ENCODE measurements at places on chromosomes 2 and 18.

GRCh38 chr2:177666408-177666807 is 273.8 kb downstream of the AGPS start:
- DNase-seq: no peak

DNA sequence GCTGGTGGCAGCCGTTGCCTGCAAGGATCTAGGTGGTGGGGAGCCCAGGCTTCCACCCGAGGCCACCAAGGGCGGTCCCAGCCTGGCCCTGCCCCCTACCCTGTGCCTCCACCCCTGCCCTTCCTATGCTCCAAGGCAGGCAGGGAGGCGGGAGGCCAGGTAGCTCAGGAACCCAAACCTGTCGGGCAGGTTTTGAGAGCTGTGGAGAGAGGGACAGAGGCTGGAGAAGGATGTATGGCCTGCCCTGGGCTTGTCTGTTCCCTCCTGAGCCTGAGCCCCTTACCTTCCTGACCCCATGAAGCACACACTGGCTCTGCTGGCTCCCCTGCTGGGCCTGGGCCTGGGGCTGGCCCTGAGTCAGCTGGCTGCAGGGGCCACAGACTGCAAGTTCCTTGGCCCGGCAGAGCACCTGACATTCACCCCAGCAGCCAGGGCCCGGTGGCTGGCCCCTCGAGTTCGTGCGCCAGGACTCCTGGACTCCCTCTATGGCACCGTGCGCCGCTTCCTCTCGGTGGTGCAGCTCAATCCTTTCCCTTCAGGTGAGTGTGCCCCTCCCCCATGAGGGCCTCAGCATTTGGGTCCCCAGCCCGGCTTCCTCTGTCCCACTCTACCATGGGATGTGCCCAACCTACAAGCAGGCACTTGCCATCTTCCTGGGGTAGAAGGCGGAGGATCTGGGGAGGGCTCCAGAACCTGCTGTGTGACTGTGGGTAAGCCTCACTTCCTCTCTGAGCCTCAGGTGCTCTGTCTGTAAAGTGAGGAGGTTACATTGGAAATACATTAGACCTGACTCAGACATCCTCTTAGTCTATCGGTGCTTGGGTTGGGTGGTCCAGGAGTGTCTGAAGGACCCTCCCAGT is at the start of gene PROM2:
TSS of gene PROM2 (plus strand) at position 159 of the 860 bp plus-strand sequence. CDS start at position 296, 137 bp downstream.
- DNase-seq: no peak

GRCh38 chr2:49037197-49037596 is 117.1 kb downstream of the FSHR start:
- no peak for DNase-seq

DNA sequence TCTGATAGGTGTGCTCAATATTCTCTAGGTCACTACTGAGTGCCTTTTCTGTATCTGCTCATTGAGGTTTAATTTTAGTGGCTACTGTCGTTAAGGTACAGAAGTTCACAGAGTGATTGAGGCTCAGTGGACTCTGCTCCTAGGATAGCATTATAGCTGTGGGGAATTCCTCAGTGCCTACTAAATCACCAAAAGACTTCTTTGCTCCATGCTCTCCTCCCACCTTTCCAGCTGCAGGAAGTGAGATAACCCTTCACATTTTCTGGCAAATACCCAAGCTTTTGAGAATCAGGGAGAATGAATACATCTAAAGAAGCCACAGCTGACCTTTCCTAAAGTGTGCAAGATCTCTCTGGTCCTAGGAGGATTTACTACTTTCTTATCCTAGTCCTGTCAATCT is 95.2 kb upstream of the FSIP2 start:
- DNase-seq: peak; percentile 17

DNA sequence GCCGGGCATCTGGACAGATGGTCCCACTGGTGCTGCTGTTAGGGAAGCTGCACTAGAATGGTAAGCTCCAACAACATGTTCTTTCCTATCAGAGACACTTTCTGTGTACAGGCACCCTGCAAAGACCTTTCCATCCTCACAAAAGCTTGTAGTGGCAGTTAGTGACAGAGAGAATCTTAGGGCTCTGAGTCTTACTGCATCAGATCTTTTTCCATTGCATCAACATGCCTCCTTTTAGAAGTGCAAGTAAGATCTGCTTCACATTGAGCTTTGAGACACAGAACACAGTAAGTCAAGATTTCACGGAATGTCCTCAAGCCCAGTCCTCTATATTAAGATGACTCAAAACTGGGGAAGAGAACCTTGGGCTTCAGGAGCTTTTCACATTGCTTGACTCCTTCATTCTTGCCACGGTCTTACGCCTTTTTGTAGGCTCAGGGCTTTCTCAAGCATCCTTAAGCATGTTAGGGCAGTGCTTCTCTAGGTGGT is 52.6 kb downstream of the ARL4C start:
- no peak for DNase-seq

GRCh38 chr2:107412209-107412904 is 414.3 kb upstream of the RGPD4 start:
- DNase-seq: no peak

DNA sequence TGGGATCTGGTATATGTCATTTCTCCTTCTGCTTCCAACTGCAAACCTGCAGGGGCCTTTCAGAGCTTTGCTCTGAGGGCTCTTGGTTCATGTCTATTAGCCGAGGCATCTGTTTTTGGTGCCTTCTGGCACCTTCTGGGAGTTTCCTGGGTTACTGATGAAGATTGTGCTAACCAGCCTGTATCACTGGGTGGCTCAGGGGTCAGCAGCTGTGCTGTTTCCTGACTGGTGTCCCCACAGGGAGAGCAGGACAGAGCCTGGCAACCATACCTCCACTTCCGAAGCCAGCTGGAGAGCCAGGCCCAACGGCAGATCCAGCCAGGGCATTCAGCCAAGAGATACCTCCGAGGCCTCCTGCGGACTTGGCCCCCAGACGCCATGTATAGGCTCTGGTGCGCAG is 17.5 kb downstream of the KIAA2012 start:
- no peak for DNase-seq

GRCh38 chr2:239114616-239115265 is 266.9 kb downstream of the TWIST2 start:
- DNase-seq: peak; percentile 38

DNA sequence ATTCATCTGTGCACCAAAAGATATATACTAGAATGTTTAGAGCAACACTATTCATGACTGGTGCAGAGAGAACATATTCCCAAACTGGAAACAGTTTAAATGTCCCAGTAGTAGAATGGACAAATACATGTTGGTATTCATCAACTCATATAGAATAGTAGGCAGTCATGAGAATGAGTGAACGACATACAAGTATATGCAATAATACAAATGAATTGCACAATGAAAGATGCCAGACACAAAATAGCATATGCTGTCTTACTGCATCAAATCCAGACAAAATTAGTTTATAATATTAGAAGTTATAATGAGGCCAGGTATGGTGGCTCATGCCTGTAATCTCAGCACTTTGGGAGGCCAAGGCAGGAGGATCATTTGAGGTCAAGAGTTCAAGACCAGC is 8.3 kb upstream of the PRKAG3 start:
- DNase-seq: no peak

- DNase-seq: no peak
Measured at GRCh38 chr18:44117821-44118220, 562.9 kb upstream of the SETBP1 start.

GRCh38 chr2:222656526-222657446 is 894 bp upstream of the FARSB start:
- no peak for DNase-seq

DNA sequence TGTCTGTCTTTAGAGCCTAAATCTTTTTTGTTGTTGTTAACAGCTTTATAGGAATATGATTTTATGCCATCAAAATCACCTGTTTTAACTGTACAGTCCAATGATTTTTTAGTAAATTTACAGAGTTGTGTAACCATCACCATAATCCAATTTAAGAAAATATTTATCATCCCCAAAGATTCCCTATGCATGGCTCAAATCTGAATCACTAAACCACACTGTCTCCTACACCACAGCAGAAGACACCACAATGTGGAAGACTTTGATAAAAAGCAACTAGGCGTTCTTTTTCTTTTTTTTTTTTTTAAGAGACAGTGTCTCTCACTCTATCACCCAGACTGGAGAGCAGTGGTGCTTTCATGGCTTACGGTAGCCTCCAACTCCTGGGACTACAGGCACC is 99.6 kb downstream of the TXNL1 start:
- no peak for DNase-seq

DNA sequence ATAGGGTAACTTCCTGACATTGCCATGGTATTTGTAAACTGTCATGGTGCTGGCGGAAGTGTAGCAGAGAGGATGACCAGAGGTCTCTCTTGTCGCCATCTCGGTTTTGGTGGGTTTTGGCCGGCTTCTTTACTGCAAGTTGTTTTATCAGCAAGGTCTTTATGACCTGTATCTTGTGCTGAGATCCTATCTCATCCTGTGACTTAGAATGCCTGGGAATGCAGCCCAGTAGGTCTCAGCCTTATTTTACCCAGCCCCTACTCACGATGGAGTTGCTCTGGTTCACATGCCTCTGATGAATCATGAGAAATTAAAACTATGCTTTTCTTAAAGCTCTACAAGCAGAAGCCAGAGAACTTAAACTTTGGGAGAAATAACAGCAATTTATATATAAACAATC is 12.7 kb upstream of the NFU1 start:
- DNase-seq: no peak

DNA sequence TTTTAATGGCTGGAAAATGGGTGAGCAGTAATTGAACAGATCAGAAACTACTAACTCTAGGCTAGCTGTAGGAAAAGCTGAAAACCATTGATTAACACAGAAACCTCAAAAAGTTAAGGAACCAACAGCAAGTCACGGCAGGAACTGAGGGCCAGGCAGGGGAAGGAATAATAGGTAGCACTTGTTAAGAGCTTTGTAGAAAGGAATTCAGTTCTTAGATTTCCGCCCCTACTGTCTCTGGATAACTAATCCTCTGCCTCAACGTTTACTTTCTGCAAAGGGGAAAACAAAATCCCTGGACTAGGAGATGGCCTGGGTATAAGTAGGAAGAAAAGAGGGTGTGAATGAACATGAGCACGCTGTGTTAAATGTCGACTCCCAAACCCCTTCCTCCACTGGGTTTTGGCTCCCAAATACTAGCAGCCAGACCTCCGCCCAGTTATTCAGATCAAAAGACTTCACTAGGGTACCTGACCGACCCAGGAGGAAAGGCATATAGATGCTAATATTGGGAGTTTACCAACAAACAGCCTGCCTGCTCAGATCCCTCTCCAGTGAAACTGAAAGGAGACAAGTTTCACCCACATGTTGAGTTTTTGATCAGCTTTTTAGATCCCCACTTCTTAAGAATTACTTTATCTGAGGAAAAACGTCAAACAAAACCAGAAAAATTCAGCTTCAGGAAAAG is 12.4 kb downstream of the SMAD2 start:
- no peak for DNase-seq

DNA sequence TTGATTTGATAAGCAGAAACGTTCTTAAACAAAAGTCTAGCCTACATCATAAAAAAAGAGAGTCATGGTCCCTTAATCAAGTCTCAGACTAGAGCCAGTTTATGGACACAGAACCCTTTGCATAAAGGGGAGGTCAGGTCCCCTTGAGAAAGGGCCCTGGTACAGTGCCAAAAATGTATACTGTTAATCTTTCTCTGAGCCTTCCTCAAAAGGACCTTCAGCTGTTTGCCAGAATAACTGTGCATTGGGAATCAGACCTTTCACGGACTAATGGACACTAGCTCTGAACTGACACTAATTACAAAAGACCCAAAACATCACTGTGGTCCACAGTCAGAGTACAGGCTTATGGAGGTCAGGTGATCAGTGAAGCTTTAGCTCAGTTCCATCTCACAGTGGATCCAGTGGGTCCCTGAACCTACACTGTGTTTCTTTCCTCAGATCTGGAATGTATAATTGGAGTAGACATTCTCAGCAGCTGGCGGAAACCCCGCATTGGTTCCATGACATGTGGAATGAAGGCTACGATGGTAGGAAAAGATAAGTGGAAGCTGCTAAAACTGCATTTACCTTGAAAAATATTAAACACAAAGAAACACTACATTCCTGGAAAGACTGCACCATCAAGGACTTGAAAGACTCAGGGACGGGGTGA is 151.4 kb downstream of the TMEFF2 start:
- DNase-seq: no peak

DNA sequence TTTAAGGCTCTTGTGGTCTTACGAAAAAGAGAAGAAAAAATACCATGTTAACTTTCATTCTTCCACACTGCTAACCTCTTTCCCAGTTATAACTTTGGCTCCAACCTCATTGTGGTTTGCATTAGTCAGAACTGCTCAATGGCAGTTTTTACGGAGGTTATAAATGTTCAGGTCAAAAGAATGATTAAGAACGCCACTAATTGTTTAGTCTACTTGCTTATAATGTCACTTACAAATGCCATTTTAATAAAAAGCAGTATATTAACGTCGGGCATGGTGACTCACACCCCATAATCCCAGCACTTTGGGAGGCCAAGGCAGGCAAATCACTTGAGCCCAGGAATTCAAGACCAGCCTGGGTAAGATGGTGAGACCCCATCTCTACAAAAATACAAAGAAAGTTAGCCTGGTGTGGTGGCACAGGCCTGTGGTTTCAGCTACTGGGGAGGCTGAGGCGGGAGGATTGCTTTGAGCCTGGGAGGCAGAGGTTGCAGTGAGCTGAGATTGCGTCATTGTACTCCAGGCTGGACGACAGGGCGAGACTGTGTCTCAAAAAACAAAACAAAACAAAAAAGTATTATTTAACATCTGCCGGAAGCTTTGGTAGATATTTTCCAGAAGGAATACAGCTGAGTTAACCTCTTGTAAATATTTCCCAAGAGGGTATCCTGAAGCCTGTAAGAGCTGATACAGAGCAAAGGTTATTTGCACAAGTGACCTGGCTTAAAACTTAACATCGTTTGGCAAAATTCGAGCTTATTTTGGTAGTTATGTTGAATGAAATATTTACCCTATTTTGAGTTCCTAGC is 5.1 kb downstream of the AGPS start:
- peak; percentile 53 for DNase-seq

- no peak for DNase-seq
Measured at GRCh38 chr2:224946895-224947294, 95.4 kb downstream of the DOCK10 start.

DNA sequence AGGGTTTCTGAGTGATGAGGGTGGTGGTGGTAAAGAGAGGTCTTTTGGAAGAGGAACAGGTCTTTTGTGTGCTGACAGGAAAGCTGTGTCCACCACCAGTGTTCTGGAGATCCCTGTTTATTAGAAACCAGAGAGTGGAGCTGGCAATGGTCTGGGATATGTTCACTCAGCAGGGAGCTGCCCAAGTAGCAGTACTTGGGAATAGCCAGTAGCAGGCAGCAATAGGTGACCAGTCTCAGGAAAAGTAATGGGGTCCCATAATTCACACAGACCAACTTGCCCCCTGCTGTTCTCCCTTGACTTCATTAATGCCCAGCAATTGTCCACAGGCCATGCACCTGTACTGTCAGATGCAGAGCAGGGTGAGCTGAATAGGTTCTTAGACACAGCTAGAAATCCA is 1.8 kb downstream of the TSPYL6 start:
- DNase-seq: no peak

Data from HuH-7 (cell line).